Putamen (tissue), 1 donor: ENCODE measurements at places on chromosomes 12 and 14.

GRCh38 chr14:93974833-93975232 lies 1.5 kb downstream of the ASB2 start:
- DNase-seq: no peak

GRCh38 chr14:91415794-91416743 lies 1.6 kb downstream of the CCDC88C start:
- DNase-seq: peak; percentile 82

GRCh38 chr14:103021684-103022001 lies 35.7 kb downstream of the CDC42BPB start:
- no peak for DNase-seq

GRCh38 chr12:25323581-25323982 lies 72.9 kb upstream of the KRAS start:
- DNase-seq: no peak

GRCh38 chr12:9943240-9943639 lies 11.1 kb upstream of the CLEC2A start:
- DNase-seq: no peak

- no peak for DNase-seq
Measured at GRCh38 chr12:130832561-130833209, 6.4 kb downstream of the STX2 start.

GRCh38 chr14:75213172-75213571 lies 36.8 kb upstream of the TMED10 start:
- no peak for DNase-seq

DNA sequence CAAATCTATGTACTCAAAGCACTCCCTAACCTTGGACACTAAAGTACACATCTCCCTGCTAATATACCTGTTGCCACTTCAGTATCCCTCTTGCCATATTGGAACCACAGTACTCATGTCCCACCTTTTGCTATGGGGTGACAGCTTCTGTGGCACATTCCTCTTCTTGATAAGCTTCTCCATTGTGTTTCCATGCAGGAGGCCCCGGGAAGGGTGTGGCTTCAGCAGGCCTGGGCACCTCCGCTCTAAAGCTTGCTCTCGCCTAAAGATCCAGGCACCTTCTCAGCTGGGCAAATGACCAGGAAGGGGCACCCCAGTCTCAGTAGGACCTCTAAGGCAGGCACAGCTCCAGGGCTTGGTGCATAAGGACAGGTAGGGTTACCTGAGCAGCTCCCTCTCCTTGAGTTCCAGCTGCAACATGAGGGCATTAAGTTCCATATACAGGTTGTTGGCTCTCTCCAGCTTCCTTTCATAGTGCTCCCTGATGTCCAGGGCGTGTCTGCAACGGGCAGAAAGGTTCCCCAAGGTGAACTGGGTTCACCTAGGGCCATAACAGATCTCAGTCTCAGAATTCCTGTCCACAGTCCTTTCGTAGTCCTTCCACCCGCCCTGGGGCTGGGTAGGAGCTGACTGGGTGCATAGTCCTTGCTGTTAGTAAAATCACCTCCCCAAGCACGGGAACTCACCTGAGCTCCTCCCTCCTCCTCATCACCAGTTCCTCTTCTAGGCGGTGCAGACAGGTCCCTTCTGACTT lies 15.9 kb downstream of the MAP3K12 start:
- no peak for DNase-seq
